ENCODE measurements at places on chromosomes 7 and 10.
A peak's percentile ranks its signal among the peaks of the same experiment; 100 is the strongest.

DNA sequence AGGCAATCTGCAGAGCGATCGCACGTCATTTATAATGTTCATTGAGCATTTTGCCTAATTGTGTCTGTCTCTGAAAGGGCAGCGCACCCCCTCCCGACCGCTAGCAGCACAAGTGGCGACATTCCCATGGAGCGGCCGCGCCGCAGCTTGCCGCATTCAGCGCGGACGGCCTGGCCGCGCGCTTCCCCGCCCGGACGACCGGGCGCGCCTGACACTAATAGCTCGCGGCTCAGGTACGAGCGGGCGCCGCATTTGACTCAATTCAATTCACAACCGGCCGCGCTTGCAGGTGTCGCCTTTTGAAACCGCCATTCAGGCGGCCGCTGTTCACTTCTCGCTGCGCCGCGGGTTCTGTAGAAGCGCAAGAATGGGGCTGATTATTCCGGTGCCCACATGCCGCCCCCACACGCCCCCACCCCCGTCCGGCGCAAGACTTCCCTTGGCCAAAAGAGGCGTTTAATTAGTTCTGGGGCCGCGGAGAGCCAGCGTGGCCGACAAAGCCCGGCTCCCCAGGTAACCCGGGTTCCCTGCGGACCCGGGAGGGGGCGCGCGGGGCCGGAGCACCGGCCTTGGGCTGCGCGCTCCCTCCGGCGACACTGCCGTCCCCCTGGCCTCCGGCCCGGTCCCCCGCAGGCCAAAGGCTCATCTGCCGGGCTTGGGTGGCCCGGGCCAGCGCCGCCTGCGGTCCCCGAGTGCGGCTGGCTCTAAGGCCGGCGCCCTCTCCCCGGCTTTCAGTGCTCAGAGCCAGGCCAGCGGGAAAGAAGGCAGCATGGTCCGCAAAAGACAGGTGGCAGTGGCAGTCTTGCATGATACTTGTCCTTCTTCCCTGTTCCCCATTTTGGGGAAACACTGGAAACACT, 18.7 kb upstream of the PTF1A start:
- no peak overlapping the region for H3K4me3 ChIP-seq
- H3K27me3 ChIP-seq = peaks cover 66% of the 10 kb centered on the region
- H3K4me1 ChIP-seq = no peaks in the 10 kb centered on the region

GRCh38 chr7:42029405-42029804, 207.6 kb downstream of the GLI3 start:
- DNase-seq = no peak
- no peaks in the 10 kb centered on the region for H3K36me3 ChIP-seq
- no peak overlapping the region for H3K4me3 ChIP-seq
- no peaks in the 10 kb centered on the region for H3K4me1 ChIP-seq

GRCh38 chr10:86657396-86658011, 3.2 kb downstream of the OPN4 start:
- no peak overlapping the region for H3K27ac ChIP-seq
- no peak overlapping the region for H3K4me3 ChIP-seq
- no peaks in the 10 kb centered on the region for H3K4me1 ChIP-seq
- H3K27me3 ChIP-seq = peaks cover 4% of the 10 kb centered on the region
- DNase-seq = no peak

DNA sequence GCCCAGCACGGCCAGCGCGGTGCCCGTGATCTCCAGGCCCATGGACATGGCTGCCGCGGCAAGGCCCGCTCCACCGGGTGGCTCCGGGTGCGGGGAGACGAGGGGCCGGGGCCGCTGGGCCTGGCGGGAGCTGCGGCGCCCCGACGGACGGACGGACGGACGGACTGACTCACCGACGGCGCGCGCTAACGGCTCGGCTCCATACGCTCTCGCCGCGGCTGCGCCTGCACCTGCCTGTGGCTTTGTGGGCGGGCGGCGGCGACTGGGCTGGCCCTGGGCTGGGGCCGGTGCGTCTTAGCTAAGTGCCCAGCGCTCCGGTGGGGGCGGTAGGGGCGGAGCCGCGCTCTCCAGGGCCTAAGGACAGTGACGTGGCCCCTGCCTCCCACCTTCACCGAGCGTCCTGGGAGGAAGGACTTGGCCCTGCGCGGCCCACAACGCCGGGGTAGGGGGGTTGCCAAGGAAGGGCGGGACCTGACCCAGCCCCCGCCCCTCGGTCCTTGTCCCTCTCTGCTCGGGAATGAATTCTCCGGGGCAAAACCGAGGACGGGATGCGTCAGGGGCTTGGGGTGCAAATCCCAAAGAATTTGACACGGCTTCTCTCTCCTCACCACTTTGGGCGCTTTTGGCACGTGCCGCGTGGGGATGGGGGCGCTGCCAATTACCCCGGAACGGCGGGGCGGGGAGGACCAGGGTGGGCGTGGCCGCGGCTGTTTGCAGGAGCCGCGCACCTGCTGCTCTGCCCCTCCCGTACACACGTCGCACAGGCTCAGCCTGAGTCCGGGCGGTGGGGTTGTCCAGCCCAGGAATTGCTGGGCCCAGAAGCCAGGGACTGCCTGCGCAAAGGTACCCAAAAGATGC, at the start of gene CLDN3:
TSS of gene CLDN3 (minus strand) at position 269 of the 858 bp plus-strand sequence. CDS start at position 48, 221 bp downstream.
- H3K36me3 ChIP-seq = no peaks in the 10 kb centered on the region
- no peak for DNase-seq
- H3K27ac ChIP-seq = no peak within 1 kb of the TSS
- H3K4me1 ChIP-seq = peaks cover 9% of the 10 kb centered on the region
- peaks cover 44% of the 10 kb centered on the region for H3K27me3 ChIP-seq
- H3K4me3 ChIP-seq = peak within 1 kb of the TSS; percentile 60

- peaks cover 27% of the 10 kb centered on the region for H3K27me3 ChIP-seq
- DNase-seq = no peak
- H3K36me3 ChIP-seq = no peaks in the 10 kb centered on the region
- H3K4me1 ChIP-seq = no peaks in the 10 kb centered on the region
Measured at GRCh38 chr10:127195571-127196281, 665 bp downstream of the INSYN2A start.

- H3K36me3 ChIP-seq = no peaks in the 10 kb centered on the region
- H3K27ac ChIP-seq = no peak overlapping the region
- H3K4me3 ChIP-seq = no peak overlapping the region
- no peaks in the 10 kb centered on the region for H3K4me1 ChIP-seq
- peaks cover 3% of the 10 kb centered on the region for H3K27me3 ChIP-seq
Measured at GRCh38 chr7:132023466-132023865, 467.0 kb upstream of the PODXL start.

DNA sequence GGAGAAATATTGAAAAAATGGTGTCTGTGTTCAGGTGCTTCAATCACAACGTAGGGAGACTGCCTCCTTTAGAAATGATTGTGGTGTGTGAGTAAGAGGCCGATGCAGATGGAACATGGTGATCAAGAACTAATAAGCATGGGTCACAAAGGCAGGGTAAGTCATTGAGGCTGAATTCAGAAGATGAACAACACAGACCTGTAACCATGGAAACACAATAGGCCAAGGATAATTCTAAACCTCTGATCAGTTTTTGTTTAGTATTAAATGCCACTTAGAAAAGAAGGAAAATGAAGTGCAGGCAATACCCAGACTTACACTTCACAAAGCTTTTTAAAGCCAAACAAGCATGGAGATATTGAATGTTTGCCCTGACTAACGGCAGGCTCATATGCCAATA, 32.8 kb upstream of the TAS2R16 start:
- H3K4me3 ChIP-seq = no peak overlapping the region
- no peaks in the 10 kb centered on the region for H3K36me3 ChIP-seq
- no peaks in the 10 kb centered on the region for H3K4me1 ChIP-seq
- DNase-seq = no peak
- no peak overlapping the region for H3K27ac ChIP-seq

DNA sequence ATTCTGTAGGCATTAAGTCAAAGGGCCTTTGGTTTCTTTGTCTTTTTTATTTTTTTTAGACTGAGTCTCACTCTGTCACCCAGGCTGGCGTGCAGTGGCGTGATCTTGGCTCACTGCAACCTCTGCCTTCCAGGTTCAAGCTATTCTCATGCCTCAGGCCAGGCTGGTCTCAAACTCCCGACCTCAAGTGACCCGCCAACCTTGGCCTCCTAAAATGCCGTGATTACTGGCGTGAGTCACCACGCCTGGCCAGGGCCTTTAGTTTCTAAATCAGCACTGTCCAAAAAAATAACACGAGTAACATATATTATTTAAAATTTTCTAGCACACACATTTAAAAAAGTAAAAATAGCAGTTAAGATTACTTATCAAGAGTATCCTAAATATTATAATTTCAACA, 11.1 kb upstream of the ACSL5 start:
- H3K36me3 ChIP-seq = no peaks in the 10 kb centered on the region
- DNase-seq = no peak
- H3K27me3 ChIP-seq = peaks cover 3% of the 10 kb centered on the region
- no peak overlapping the region for H3K27ac ChIP-seq

- no peak overlapping the region for H3K27ac ChIP-seq
- DNase-seq = no peak
- no peak overlapping the region for H3K4me3 ChIP-seq
- no peaks in the 10 kb centered on the region for H3K4me1 ChIP-seq
- H3K27me3 ChIP-seq = no peaks in the 10 kb centered on the region
Measured at GRCh38 chr10:99742701-99743100, 10.7 kb downstream of the CUTC start.

GRCh38 chr10:69802424-69803161, 887 bp downstream of the COL13A1 start:
- H3K4me3 ChIP-seq = no peak overlapping the region
- H3K27ac ChIP-seq = no peak overlapping the region
- DNase-seq = no peak
- peaks cover 4% of the 10 kb centered on the region for H3K4me1 ChIP-seq

DNA sequence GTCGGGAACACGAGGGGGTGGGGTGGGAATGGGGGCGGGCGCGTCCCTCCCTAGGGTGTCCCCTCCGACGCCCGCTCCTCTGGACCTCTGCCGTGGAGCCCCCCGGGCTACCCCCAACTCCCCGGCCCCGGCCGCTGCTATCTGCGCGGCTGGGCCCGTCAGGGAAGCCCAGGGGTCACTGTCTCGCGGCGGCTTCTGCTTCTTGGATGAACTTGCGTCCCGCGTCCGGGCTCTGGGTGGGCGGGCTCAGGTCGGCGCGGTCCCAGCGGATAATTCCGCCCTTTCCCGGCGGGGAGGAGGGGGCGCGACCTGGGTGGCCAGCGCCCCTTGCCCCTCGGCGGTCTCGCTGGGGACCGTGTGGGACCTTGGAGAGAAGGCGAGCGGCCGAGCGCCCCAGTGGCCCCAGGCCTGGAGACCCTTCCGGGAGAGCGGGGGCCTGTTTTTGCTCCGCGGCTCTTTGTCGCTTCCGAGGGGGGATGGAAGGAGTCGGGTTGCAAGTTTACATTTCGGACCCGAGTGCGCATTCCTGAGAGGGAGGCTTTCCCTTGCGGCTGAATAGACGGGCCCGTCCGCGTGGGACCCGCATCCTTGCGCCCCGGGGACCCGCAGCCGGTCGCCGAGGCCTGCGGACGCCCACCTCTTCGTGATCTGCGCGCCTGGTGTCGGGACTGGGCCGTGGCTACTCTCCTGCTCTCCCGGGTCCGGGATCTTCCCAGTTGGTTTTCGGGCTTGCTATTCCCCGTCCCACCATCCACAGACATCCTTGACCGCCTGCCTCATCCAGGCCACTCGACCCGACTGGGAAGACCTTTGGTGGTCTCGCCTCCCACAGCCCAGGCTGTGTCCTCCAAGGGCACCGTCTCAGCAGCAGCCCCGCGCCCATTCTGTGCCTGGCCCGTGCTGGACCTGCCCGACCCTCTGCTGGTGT, 812 bp downstream of the DOCK1 start:
- H3K4me3 ChIP-seq = no peak overlapping the region
- peaks cover 18% of the 10 kb centered on the region for H3K27me3 ChIP-seq
- DNase-seq = no peak
- no peaks in the 10 kb centered on the region for H3K36me3 ChIP-seq

DNA sequence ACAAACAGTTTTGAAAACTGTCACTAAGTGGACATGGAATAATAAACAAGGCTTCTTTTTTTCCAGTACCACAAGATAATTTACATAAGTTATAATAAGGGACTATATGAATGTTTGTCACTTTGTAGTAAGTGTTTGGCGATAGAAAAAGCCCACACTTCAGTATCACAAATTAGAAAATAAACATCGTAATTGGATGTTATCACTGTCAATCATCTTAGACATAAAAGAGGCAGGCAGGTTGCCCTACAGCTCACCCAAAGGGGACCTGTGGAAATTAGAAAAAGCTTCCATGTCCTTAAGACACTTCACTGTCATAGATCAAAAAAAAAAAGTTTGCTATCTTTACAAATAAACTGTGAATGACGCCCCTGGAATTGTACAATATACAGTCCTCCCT, 3.6 kb upstream of the NOC3L start:
- H3K4me1 ChIP-seq = peaks cover 20% of the 10 kb centered on the region
- peaks cover 19% of the 10 kb centered on the region for H3K27me3 ChIP-seq
- no peak for DNase-seq
- peaks cover 8% of the 10 kb centered on the region for H3K36me3 ChIP-seq
- H3K4me3 ChIP-seq = no peak overlapping the region

DNA sequence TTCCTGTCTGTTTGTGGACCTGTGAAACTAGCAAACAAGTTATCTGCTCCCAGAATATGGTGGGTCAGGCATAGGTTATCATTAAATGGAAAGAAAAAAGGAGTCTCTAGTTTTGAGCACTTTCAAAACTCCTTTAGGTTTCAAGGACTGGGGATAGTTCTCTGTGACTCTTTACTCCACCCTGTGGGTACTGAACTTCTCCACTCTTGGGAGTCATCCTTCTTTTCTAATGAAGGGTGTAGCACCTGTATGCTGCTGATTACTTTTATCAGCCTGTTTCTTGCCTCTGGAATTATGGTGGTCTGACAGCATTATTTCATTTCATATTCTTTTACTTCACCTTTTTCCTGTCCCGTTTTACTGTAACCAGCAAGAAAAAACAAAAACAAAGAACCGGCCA, 6.7 kb downstream of the GNAI1 start:
- peaks cover 11% of the 10 kb centered on the region for H3K27me3 ChIP-seq
- H3K36me3 ChIP-seq = no peaks in the 10 kb centered on the region
- no peak for DNase-seq

DNA sequence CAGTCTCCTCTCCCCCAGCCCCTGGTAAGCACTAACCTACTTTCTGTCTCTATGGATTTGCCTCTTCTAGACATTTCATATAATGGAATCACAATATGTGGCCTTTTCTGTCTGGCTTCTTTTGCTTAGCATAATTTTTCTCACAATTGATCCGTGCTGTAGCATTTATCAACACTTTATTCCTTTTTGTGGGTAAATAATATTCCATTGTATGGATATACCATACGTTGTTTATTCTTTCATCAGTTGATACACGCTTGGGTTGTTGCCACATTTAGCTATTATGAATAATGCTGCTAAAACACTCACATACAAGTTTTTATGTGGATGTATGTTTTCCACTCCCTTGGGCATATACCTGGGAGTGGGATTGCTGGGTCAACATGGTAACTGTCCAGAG, 25.8 kb downstream of the MCM10 start:
- no peak overlapping the region for H3K4me3 ChIP-seq
- no peak overlapping the region for H3K27ac ChIP-seq
- H3K36me3 ChIP-seq = no peaks in the 10 kb centered on the region
- peaks cover 5% of the 10 kb centered on the region for H3K4me1 ChIP-seq
- H3K27me3 ChIP-seq = no peaks in the 10 kb centered on the region

DNA sequence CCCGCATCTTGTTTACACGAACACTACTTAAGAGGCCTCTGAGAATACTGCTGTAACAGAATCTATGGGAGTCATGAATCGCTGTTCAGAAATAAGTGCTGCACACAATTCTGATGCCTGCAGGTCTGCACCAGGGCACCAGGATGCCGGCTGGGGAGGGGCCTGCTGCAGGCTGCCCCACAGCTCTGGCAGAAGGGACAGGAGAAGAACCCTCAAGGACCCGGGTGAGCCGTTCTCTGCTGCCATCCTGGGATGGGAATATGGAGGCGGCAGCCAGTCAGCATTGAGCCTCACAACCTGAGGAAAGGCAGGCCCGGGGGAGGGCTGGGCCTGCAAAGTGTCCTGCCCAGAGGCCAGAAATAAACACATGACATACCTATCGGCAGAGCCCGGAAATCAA, 11.2 kb downstream of the TUBGCP2 start:
- H3K4me3 ChIP-seq = no peak overlapping the region
- no peaks in the 10 kb centered on the region for H3K4me1 ChIP-seq
- no peak overlapping the region for H3K27ac ChIP-seq
- DNase-seq = no peak
- H3K27me3 ChIP-seq = no peaks in the 10 kb centered on the region
- peaks cover 84% of the 10 kb centered on the region for H3K36me3 ChIP-seq

Data from activated B cell treated with CpG ODN at 0.5 μM for 24 hours (primary cell).